ENCODE measurements at places on chromosomes 3 and 15.

GRCh38 chr3:152126260-152126659, 142.5 kb upstream of the MBNL1 start:
- no peak for DNase-seq

DNA sequence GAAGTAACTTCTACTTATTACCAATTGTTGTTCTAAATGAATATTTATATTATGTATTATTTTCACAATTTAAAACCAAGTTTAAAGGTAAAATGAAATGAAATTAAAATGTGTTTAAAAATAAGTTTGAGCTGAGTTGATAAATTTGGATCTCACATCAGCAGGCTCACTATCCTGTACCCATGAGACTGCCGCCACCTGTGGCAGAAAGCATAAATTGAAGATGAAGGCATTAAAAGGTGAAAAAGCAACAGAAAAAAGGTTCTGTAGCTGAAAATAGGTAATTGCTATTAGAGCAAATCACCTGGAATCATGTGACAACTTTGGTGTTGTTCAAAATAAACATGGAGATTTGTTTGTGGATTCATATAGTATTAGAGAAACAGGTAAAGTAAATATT, 133.0 kb upstream of the CADM2 start:
- no peak for DNase-seq

GRCh38 chr15:43081283-43081682, 24.6 kb downstream of the UBR1 start:
- DNase-seq, result no peak

DNA sequence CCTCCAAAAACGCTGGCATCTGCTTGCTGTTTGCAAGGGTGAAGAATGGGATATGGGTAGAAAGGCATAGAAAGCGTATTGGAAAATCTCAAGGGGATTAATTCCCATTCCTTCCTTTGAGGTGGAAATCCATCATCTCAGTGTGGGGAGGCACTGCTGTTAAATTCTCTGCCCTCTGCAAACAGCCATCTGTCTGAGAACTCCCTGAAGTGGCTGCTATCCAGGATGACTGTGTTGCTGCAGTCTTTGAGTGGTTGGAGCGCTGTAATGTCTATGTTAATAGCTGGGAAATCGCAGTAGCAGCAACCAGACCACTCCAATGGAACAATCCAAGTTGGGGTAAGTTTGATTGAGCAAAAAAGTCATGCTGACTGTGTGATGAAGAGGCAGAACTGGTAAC, 625.9 kb downstream of the NLGN1 start:
- no peak for DNase-seq

DNA sequence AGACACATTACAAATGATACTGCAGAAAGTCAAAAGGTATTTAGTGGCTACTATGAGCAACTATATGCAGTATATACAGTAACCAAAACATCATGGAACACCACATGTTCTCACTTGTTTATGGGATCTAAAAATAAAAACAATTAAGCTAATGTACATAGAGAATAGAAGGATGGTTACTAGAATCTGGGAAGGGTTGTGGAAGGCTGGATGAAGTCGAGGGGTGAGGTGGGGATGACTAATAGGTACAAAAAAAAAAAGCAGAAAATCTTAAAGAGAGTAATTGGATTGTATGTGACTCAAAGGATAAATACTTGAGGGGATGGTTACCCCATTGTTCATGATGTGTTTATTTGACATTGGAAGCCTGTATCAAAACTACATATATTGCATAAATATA, 848.8 kb upstream of the GBE1 start:
- no peak for DNase-seq

DNA sequence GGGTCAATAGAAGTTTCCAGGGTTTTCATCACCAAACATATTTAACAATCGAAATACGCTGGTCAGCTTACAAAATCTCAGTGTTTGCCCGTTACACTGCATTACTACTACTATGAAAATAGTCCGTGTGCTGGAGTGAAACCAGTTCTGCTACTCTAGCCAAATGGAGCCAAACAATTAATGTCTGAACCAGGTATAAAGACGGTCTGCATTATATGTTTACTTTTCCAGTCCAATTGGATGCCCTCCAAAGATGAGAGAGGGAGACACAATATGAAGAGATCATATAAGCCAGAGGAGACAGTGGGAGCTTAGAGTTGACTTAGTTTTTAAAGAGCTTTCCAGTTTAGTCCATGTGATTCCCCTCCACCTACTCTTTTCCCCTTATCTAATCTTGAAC, 6.3 kb upstream of the DUT start:
- DNase-seq, result no peak

All from urothelium cell line (cell line).